Activated T-cell treated with anti-CD3 and anti-CD28 coated beads, Interleukin-2, amount 50 U/mL, for 72 hours (primary cell): ENCODE measurements at places on chromosomes 2 and 18. TPM values are rescaled to one million over a fixed set of nuclear protein-coding genes. Genes with fewer than 3 reads are reported as not detected.

SLC4A3 gene
- not detected for total RNA-seq

ARID5A gene
- 433 TPM for total RNA-seq

- no peaks in the 10 kb centered on the region for H3K27me3 ChIP-seq
- H3K36me3 ChIP-seq, result peaks cover 8% of the 10 kb centered on the region
- H3K4me1 ChIP-seq, result peaks cover 5% of the 10 kb centered on the region
- H3K4me3 ChIP-seq, result no peak overlapping the region
- DNase-seq, result no peak
- H3K27ac ChIP-seq, result no peak overlapping the region
Observed at GRCh38 chr2:206001912-206002311, 84.1 kb downstream of the INO80D start.

CELF4 gene
- total RNA-seq, result not detected

DTNB gene
- 31.2 TPM for total RNA-seq

ATIC gene
- total RNA-seq, result 189 TPM

- no peak overlapping the region for H3K27ac ChIP-seq
- H3K27me3 ChIP-seq, result no peaks in the 10 kb centered on the region
- H3K36me3 ChIP-seq, result no peaks in the 10 kb centered on the region
- DNase-seq, result no peak
- no peaks in the 10 kb centered on the region for H3K4me1 ChIP-seq
Observed at GRCh38 chr2:233481368-233482142, 85.0 kb downstream of the USP40 start.

- H3K4me1 ChIP-seq, result no peaks in the 10 kb centered on the region
- no peak for DNase-seq
- peaks cover 5% of the 10 kb centered on the region for H3K27me3 ChIP-seq
- H3K4me3 ChIP-seq, result no peak overlapping the region
- no peak overlapping the region for H3K27ac ChIP-seq
- no peaks in the 10 kb centered on the region for H3K36me3 ChIP-seq
Observed at GRCh38 chr2:201618744-201619662, 24.3 kb downstream of the TMEM237 start.
